ENCODE measurements at places on chromosomes 3 and 15.

DNA sequence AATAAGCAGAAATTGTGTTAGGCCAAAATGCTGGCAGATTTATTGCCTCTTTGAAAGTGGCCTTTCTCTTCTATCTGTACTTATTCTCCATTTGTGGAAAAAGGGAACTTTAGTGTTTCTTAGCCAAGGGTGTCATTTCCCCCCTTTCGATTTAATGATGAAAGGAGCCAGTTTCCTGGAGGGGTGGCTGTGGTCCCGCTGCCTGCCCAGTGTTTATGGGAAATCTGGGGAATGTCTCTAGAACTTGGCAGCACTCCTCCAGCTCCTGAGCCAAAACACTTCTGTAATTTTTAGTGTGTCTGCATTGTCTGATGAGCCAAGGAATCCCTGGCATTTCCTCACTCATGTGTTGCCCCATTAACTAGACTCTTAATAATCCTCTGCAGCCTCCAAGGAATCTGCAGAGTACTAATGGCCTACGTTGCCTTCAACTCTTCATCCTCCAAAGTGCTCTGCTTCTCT lies 448.8 kb downstream of the GRM7 start:
- peak; percentile 86 for DNase-seq

DNA sequence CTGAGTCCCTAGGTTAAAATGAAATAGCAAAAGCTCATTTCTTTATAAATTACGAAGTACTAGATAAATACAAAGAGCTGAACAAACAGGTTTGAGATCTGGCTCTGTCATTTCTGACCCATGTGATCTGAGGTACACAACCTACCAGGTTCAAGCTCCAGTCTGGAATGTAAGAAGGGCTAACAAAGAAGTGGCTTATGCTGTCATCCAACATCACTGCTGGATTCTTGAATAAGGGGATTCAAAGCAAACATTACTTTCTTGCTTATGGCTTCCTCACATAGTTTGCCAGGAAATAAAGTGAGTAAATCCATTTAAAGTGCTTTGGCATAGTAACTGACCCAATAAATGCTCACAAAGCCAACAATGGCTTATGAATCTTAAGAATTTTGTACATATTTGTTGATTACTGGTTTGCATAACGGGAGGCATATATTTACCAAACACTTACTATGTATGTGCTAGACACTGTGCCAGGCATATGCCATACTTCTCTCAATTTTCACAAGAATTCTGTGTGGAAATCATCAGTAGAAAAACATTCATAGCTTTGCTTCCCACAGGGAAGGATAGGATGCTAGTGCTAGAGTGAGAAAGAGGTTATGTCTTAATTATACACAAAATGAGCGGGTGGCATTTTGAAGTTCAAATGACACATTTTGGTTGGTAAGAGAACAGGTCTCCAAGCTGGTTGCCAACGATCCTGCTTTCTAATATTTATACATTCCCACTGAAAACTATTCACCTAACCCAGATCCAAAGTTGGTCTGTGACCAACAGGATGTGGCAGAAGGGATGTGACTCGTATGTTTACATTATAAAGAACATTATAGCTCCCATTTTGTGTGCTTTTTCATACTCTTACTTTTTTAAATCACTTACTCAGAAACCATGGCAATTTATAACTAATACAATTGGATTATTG lies 38.7 kb upstream of the CSPG5 start:
- DNase-seq: peak; percentile 49

DNA sequence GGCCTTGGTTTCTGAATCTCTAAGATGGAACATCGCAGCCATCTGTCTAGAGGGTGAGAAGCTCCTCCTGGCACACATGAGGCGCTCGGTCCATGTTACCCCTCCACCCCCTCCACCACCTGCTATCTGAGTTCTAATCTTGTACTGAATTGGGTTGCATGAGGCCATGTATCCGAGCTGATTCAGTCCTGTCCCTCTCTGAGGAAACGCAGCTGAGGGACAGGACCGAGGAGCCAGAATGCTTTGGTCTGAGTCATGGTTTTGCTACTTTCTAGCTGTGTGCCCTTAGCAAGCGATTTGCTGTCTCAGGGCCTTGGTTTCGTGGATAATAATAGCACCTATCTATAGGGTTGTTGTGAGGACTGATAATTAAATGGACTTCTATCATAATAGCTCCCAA lies 87.8 kb upstream of the SEC13 start:
- no peak for DNase-seq

DNA sequence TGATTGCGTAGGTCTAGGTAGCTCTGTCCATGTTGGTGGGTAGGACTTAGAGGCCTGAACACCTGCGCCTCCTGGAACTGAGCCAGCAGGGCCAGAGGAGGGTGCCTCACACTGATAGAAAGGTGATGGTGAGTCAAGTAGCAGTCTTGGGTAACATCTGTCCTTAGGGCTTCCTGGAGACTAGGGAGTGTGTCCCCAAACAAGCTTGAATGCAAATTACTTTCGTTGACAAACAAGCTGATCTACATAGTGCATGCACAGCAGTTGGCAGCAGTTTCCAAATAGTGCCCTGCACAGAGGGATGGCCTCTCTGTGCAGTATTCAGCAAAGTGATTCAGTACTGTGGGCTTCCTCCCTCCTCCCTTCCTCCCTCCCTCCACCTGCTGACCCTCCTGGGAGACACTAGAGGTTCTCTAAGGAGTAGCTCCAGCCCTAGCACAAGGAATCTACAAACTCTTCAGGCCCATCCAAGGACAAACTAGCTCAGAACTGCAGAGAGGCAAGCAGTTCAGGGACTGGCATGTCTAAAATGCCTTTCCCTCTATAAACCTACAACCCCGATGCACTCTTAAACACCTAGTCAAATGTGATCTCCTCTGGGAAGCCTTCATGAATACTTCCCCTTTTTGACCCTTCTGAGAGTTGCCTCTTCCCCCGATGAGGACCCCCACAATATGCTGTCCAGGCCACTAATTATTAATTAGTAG lies 61.0 kb downstream of the TLE3 start:
- DNase-seq: no peak

DNA sequence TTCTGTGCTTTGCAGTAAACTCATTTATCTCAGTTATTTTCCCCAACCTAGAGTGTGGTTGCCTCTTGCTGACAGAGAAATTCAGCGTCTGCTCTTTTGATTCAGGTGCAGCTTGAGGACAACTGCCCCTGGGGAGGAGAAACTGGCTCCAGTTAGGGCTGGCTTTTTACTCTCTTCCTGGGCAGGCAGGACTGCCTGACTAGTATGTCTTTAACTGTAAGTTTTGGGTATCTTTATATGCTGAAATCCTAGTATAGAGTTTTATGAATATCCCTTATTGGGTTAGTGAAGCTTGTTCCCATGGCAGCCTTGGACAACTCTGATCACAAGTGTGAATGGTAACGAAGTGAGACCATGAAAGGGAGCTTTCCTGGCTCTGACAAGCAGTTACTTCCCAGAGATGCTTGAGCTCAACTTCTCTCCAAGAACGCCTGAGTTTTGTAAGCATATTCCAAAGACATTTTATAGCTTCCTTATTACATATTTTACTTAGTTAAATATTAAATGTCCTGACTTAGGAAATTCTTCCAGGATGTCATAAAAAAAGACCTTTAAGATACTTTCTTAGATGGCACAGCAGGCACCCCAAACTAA lies 27.1 kb downstream of the CCNB2 start:
- no peak for DNase-seq

- DNase-seq: peak; percentile 74
Observed at GRCh38 chr15:60757831-60758570, 279.1 kb upstream of the ICE2 start.

- DNase-seq: peak; percentile 44
Observed at GRCh38 chr3:99920481-99921376, 103.1 kb downstream of the CMSS1 start.

GRCh38 chr3:129207479-129207878 lies 23.8 kb upstream of the CNBP start:
- DNase-seq: no peak

- no peak for DNase-seq
Observed at GRCh38 chr3:105444725-105445124, 78.0 kb downstream of the ALCAM start.

- DNase-seq: no peak
Observed at GRCh38 chr3:79618883-79619282, 148.9 kb downstream of the ROBO1 start.

GRCh38 chr15:85618956-85619491 lies 175.7 kb downstream of the KLHL25 start:
- DNase-seq: peak; percentile 91

- DNase-seq: peak; percentile 89
Observed at GRCh38 chr3:40923143-40923542, 276.2 kb upstream of the CTNNB1 start.

DNA sequence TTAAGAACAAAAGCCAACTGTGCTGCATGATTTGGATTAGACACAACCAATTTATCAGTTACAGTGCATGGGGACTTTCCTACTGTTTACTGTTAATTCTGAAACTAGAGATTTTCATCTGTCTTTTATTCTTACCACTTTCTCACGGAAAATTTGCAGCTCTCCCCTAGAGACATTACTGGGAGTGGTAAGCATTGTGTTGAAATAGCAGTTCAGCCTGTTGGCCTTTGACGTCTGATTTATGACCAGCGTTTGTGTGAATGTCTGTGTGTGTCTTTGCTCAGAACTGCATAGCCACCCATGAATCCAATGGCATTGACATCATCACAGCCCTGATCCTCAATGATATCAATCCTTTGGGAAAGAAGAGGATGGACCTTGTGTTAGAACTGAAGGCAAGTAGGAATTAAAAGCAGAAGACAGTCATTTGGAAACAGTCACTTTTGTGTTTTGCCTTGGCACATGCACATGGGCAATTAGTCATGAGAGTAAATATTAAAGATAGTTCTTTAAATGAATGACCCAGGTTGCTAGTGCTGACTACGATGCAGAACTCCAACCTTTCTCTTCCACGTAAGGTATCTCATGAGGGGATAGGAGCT lies 202.2 kb upstream of the BHLHE40 start:
- peak; percentile 80 for DNase-seq

- DNase-seq: no peak
Observed at GRCh38 chr3:160928183-160928726, 172.2 kb downstream of the PPM1L start.

DNA sequence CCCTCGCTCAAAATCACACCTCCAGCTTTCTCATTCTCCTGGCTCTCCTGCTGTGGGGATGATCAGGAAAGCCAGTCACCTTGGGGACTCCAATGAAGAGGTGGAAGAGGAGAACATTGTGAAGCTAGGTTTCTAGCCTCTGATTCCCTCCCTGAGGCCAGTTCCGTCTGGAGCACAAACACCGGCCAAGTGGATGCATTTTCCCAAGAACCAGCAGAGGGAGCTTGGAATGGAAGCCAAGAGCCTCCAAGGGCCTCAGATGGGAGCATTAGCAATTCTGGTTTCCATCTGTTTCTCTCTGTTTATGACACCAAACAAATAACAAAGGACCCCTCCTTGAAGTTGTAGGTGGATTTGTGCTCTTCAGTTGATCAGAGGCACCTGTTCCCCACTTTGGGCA lies 40.6 kb upstream of the NMNAT3 start:
- DNase-seq: peak; percentile 58

GRCh38 chr3:152043620-152044019 lies 170.2 kb downstream of the SUCNR1 start:
- no peak for DNase-seq

DNA sequence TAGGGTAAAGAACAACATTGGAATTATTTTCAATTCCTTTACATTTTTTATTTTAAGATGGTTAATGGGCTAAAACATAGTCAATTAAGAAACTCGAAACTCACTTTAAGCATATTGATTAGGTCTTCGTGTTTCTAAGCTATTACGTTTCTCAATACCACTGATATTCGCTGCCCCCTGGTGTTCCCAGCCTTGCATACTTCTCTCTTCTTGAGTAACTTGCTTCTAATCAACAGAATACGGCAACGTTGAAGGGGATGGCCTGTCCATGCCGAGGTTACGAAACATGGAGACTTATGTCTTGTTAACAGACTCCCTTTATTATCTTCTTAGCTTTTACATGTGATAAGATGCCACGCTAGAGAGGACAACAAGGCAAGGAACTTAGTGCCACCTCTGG lies 43.6 kb downstream of the ROBO1 start:
- peak; percentile 4 for DNase-seq

DNA sequence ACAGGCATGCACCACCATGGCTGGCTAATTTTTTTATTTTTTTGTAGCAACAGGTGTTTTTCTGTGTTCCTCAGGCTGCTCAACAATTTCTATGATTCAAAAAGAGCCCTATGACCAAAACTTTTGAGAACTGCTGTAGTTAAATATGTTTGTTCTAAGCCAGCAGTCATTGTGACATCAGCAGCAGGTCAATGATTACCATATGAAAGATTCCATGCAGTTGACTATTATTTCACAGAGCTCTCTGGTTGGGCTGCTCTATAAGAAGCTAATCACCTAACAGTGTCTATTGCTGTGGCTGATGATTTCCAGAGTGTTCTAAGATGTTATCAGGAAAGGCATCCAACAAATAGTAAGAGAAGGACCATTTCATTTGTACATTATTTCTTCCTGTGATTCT lies at the start of gene CCDC54:
TSS of gene CCDC54 (plus strand) at position 289 of the 400 bp plus-strand sequence. CDS start 149 bp downstream, outside the sequence.
- DNase-seq: peak; percentile 93

DNA sequence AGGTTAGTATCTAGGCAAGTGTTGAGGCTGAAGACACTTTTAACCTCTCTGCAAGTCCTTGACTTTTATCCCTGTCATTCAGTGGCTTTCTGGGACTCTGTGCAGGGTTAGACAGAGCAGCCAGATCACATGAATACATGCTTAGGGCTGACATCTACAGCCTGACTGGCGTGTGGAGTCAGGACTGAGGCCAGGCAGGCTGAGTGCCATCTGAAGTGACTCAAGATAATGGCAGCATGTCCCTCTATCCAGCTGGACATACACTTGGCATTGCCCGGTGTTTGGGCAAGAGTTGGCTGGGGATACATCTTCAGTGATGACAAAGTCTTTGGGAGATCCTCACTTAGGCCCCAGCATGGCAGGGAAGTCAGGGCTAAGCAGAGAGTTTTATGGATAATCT lies 22.4 kb downstream of the DUOX2 start:
- no peak for DNase-seq

GRCh38 chr3:133121450-133121849 lies 83.3 kb downstream of the TMEM108 start:
- no peak for DNase-seq

- DNase-seq: no peak
Observed at GRCh38 chr3:73548436-73548835, 76.3 kb downstream of the PDZRN3 start.

DNA sequence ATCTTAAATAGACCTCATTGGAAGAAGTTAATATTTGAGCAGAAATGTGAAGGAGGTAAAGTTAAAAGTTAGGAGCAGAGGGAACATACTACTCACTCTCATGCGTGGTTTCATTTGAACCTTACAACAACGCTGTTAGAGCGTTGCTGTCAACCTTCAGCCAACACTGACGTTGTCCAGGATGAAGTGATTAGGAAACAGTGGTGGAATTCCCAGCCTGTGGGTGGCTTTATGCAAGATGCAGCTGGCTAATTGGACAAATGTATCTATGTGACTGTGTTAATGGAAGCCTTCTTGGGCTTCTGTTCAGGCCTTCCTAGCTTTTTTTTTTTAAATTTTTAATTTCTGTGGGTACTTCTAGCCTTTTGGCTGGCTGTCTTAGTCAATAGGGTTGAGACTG lies 40.5 kb downstream of the PTPRG start:
- peak; percentile 16 for DNase-seq

- no peak for DNase-seq
Observed at GRCh38 chr15:50633653-50634052, 52.9 kb downstream of the TRPM7 start.

Data from renal cortical epithelial cell (primary cell).